ENCODE measurements at places on chromosomes 7 and 10. TPM values are rescaled to one million over a fixed set of nuclear protein-coding genes. Genes with fewer than 3 reads are reported as not detected.

DNA sequence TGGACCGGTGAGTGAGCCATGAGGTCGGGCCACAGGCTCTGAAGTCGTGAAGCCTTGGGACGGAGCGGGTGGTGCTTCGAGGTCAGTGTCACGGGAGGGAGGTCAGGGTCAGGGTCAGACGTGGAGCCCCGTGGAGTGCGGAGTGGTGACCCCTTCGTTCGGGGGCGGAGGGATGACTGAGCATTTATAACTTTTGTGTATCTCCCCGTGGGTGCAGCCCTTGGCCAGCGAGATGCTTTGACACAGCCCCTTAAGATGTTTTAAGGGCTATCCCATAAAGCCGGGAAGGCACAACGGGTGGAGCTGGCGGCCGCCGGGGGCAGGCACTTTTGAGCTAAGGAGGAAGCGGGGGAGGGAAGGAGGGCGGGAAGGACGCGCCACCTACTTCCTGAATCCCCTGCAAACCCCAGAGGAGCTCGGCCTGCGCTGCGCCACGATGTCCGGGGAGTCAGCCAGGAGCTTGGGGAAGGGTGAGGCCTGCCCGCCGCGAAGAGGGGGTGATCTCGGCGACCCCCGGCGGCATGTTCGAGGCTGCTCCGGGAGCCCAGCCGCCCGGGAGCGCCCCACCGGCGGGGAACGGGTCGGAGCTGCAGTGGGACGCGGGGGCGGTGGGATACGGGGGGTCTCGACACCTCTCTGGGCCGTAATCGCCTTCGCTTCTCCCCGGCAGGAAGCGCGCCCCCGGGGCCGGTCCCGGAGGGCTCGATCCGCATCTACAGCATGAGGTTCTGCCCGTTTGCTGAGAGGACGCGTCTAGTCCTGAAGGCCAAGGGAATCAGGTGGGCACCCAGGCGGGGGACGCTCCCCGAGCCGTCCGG is at the start of gene GSTO1:
GSTO1 (plus strand) TSS at position 400 of the 818 bp plus-strand sequence; CDS start at position 437, 37 bp downstream.
- DNase-seq = peak; percentile 49

Gene LEP
- total RNA-seq = not detected

Gene HPSE2
- total RNA-seq = not detected

Gene TSPAN15
- 20.3 TPM for total RNA-seq

DNA sequence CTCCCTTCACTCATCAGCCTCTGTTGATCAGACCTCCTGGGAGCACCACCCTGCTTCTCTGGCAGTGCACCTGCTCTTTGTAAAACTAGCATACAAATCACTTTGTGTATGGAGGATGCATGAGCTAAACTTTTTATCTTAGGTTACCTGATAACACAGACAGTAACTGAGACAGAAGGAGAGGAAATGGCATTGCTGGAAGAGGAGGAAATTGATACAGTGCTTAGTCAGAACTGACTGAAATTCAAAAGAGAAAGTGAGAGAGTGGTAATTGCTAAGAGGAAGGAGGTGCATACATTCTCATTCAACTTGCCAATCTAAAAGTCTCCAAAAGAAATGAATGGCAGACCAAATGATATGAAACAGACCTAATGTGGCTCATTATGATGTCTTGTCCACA is 1120.7 kb downstream of the GATA3 start:
- no peak for DNase-seq

Gene CRPPA
- 0.81 TPM for total RNA-seq

DNA sequence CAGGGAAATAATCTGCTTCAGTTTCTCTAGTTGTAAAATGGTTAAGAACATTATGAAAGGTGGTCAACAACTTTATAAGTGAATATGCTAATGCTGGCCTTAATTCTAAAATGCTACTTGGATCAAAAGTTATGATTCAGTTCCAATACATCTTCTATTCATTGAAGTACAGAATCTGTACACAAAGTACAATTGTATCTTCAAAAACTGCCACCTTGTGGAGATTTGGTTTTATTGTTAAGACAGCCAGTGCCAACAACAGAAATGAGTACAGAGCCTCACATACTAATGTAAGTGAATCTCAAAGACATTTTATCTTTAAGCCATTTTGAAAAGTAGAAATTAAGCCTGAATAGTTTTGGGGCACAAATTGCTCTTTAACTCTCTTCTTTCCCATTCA is 194.0 kb downstream of the CFTR start:
- no peak for DNase-seq

DNA sequence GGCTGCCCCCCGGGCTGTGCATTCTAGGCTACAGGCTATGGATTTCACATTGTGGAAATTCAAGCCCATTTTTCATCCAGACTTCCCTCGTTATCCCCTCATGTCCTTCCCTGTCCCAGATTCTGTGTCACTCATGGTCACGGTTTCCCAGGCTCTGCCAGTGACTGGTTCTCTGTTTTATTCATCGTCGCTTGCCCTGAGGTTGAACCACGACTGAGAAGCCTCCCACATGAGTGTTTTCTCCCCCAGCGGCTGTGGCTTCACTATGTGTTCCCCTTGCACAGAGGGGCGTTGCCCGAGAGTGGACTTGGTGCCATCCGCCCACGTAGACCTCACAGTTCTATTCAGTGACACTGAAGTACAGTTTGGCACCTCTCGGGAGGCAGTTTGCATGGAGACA is 14.0 kb downstream of the NOM1 start:
- no peak for DNase-seq

GRCh38 chr7:142528608-142529408 is 220.5 kb upstream of the PRSS1 start:
- no peak for DNase-seq

DNA sequence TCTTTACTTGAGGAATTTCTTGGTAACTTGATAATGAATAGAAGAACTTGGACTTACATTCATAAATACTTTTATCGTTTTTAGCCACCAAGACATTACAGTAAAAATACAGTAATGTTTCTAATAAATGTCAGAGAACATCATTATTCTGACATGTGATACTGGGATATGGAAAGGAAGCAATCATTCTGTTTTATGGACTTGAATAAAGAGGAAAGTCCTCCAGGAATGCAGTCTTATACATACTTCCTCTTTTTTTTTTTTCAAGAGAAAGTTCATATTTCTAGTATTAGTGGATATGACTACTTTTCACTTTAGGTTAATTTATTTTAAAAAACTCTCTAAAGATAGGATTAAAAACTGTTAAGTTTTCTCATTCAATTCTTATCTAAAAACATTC is 220.0 kb upstream of the SEMA3C start:
- no peak for DNase-seq

- DNase-seq = no peak
Observed at GRCh38 chr10:29228562-29228961, 60.3 kb upstream of the LYZL1 start.

DNA sequence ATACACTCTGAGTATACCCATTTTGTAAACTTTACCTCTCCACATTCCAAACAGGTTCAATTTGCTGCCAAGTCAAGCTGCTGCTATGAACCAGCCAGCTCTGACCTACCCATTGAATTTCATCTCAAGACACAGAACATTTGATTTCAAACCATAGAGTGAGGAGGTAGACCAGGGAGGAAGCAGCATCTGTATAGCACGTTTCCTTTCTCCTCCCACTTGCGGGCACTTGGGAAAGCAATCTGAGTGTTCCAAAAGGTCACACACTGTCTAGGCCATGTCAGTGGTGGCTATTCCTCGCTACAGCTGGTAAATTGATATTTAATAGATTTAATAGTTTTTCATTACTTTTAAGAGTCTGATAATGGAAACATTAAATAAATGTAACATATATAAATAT is 147.8 kb upstream of the EEPD1 start:
- DNase-seq = no peak

Gene LRRD1
- 0.22 TPM for total RNA-seq

- DNase-seq = no peak
Observed at GRCh38 chr10:87716348-87716670, 56.6 kb downstream of the PAPSS2 start.

Gene TECPR1
- total RNA-seq = 76.5 TPM

Gene CLRN3
- total RNA-seq = not detected

DNA sequence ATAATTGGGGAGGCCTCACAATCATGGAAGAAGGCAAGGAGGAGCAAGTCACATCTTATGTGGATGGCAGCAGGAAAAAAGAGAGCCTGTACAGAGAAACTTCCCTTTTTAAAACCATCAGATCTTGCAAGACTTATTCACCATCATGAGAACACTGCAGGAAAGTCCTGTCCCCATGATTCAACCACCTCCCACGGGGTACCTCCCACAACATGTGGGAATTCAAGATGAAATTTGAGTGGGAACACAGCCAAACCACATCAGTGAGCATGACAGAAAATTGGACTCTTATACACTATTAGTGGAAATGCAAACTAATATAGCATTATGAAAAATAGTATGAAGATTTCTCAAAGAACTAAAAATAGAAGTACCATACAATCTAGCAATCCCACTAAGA is 271.2 kb downstream of the MAGI2 start:
- no peak for DNase-seq

DNA sequence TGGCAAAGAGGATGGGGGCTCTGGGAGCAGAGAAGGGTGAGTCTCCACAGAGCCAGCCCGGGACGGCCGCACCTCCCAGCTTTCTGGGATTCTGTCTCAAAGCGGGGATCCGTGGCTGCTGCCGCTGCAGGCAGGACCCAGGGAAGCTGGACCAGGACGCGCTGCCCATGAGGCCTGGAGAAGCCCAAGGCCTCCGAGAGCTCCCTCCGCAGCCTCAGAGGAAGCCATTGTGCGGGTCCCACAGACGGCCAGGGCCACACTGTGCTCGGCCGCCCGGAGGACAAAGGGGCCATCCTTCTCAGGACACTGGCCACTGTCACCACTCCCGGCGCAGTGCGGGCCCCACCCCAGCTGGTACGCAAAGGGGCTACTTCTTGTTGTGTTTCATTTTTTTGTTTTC is 79.3 kb upstream of the PDGFA start:
- DNase-seq = no peak

GRCh38 chr7:102061981-102062390 is 224.7 kb upstream of the SH2B2 start:
- no peak for DNase-seq

GRCh38 chr10:375815-376505 is 240.7 kb downstream of the ZMYND11 start:
- no peak for DNase-seq

Gene PDGFA
- total RNA-seq = 20.2 TPM

Gene EIF5AL1
- 0.10 TPM for total RNA-seq

DNA sequence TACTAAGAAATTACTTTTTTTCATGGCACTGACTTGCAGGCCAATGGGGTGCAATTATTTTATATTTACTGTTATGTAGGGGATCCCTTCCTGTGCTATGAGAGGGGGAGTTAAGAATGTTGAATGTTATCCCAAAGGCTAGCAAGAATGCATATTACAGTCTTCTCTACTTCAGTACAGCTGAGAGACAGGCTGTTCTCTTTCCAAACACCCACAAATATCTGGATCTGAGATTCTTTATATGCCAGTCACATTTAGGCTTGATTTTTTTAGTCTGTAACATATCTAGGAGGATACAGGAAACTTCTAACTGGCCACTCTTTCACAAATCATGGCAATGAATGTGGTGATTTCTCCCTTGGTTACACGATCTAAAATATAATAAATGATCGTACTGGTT is 266.4 kb upstream of the FZD8 start:
- DNase-seq = no peak

GRCh38 chr7:44962483-44963251 is 16.1 kb downstream of the MYO1G start:
- no peak for DNase-seq

GRCh38 chr10:5545011-5545410 is 20.2 kb downstream of the CALML3 start:
- no peak for DNase-seq

DNA sequence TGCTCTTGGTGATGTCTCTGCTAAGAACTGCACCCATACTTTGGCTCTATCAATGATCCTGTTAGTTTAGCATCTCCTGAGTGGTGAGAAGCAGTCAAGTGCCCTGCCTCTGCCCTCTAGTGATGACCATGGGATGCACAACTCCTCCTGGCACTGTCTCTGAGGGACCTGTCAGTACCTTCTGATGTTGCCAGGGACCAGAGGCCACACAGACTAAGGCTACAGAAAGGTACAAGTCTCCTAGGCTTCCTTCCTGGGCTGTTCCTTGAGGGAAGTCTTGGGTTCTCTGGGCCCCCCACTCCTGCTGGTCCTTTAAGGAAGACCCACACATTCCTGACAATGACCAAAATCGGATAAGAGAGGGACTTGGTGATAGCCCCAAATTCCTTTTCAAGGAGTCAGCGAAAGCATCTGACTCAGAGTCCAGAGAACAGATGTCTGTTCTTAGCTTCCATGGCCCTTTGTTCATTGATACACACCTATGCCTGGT is 15.3 kb downstream of the NKX2-3 start:
- no peak for DNase-seq

DNA sequence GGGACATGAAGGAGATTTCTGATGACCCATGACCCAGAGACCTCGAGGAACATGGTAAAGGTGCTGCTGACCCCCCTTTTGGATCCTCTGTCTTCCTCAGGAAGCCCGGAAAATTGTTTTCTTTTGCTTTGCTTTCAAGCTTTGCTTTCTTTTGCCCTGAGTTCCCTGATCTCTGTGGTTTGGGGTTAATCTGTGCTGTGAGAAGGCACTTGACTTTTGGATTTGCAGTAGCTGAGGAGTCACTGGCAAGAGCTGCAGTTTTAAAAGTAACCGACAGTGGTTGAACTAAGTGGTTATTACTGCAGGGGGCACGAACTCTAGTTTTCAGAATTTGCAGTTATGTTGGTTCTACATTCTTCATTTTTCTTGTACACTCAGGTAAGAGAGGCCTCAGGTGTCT is 53.0 kb downstream of the PDZD8 start:
- no peak for DNase-seq

DNA sequence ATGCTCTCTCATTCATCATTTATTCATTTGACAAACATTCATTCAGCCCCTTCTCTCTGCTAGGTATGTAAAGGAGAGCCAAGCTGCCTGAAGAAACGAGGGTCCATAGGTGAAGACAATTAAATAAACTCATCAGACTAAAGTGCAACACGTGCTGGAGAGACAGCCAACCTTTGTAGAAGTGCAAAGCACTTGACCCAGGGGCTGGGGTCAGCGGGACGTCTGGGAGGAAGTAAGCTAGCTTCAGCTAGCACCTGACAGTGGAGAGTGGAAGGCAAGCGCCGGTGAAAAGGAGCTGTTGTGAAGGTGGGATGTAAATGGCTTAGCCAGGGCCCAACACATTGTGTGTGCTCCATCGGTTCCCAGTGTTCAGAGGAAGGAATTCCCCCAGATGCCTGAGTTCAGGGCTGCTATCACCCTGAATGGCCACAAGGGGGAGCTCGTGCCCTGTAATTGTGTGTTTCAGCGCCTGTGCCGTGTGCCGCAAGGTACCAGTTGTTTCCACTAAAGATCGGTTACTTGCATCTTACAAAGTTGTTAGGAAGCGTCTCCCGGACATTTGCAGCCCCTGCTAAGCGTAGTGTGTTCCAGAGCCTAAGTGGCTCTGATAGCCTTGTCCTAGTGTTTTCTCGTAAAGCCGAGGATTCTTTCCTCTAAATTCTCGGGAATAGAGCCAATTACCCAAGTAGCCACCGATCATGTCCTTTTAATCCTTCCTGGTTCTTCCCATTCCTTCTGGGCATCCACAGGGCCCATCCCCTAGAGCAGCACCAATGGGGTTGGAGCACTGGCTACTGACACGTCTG is 30.6 kb downstream of the TLX1 start:
- DNase-seq = peak; percentile 52

GRCh38 chr10:69389827-69390490 is 26.8 kb downstream of the TACR2 start:
- no peak for DNase-seq

GRCh38 chr10:61812920-61813319 is 88.6 kb upstream of the ARID5B start:
- DNase-seq = no peak

GRCh38 chr10:106506526-106507283 is 657.8 kb downstream of the SORCS1 start:
- no peak for DNase-seq

Gene NPFFR1
- not detected for total RNA-seq

Data from T-helper 17 cell (primary cell).